NCI-H510A (cell line): ENCODE measurements at places on chromosomes 11 and 22.
A peak's percentile ranks its signal among the peaks of the same experiment; 100 is the strongest.

DNA sequence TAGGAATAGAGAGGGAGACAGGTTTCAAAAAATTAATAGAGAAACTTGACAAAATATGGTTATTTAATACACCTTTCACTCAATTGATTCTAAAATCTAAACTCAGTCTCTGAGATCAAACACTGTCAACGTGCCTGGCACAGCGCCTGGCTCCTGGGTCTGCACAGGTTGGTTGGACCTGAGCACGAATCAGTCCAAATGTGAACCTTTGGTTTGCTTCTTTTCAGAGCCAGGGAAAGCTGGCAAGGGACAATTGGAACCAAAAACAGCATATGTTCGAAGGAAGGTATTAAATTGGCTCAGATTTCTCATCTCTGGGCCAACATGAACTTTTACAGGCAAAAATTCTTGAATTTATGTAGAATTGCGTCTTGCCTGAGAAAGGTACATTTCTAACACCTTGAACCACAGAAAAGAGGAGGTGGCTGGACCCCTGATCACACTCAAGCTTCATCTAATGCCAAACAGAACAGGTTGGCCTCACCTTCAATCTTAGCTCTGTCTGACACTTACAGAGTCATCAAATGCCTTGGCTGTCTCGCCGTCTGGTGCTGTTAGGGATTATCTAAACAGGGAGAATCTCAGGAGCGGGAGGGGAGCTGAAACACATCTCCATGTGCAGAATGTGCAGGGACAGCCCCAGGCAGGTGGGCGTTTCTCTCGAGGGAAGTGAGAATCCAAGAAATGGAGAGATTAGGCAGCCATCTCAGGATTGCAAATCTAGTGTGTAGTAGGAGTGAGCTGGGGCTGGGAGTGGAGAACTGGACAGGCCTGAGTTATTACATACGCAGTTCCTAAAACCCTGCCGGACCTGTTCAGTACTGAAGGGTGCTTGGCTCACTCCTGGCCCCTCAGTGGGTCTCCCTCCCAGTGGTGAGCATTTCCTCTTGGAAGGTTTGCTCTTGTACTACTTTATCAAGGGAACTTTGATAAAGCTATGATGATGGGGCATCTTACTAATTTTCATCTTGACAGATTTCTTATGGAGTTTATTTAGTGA lies 442.2 kb upstream of the B3GAT1 start:
- DNase-seq, result no peak

GRCh38 chr11:36093548-36093947 lies 149.7 kb downstream of the LDLRAD3 start:
- DNase-seq, result no peak

DNA sequence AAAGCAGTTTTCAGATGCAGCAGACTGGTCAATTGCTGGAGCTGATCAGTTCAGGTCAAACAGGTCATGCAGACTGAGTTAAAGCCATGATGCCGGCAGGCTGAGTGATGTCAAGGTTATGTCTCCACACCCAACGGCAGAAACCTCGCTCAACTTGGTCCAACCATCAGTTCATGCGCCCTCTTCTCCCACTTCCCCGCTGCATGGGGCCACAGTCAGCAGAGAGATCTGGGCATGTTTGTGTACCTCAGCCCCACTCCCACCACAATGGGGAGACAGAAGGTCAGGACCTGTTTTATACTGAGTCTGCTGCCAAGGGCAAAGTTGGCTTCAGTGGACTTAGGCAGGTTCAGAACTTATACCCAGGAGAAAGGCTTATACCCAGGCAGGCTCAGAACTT lies 118.7 kb downstream of the TRIM29 start:
- DNase-seq, result no peak

DNA sequence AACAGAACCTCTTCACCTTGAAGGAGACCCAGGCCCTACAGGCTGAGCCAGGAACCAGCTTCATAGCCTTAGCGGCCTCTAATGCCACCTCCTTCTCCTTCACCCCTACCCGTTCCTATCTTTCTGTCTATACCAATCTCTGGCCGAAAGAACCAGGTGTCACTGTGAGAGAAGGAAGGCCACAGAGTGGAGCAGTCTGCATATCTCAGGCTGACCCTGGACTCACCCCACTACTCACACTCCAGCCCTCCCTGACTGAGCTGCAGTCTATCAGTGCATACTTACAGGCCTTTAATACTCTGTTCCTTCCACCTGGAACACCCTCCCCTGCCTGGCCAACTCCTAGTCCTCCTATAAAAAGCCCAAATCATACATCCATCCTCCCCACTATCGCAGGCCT lies 32.7 kb downstream of the ARAP1 start:
- no peak for DNase-seq

DNA sequence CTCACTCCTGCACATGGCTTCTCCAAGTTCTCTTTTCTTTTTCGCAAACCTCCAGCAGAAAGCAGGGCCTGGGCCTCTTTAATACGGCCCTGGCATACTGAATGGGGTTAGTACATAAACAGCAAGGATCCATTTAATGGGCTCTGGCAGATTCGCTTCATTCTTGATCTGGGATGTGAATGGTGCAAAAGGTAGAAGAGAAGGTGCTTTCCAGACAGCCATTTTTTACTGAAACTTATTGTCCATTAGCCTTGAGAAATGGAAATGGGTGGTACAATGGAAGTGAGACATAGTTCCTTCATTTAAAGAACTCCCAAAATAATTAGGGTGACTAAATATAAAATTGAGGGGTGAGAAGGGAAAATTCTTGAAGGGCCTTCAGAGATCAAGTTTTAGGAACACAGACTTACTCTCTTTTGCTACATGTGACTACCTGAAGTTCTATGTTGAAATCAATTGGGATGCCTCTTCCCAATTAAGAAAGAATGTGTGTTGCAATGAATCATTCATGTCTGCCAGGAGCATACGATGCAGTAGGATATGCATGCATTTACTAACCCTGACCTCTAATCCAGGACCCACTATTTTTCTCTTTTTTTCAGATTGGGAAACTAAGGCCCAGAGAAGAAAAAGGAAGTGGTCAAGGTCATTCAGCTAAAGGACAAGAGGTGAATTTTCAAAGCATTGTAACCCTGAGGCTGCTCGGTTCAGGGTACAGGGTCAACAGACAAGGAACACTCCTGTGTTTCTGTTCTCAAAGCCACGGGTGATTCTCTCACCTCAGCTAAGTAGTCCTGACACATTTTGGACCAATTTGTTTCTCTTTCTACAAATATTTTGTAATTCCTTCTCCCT lies 144.1 kb downstream of the BBOX1 start:
- no peak for DNase-seq

- no peak for DNase-seq
Measured at GRCh38 chr22:46114518-46115387, 35.6 kb upstream of the PPARA start.

DNA sequence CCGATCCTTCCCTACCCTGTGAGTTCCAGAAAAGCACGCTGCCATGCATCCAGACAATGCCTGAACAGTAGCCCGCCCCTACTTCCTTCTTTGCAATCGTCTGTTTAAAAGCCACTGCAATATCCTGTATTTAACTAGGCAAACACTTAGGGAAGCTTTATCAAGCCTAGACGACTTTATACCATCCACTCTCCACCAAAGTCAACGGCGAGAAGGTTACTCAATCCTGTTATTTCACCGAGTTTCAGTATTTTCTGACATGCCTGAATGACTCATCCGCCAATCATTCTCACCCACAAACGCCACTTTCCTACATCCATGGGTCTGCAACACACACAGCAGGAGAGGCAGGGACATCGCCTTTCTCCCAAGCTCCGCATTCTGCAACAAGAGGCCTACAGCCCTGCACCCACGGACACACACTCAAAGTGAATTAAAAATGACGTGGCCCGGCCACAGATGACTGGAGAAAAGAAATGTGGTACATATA lies 9.3 kb downstream of the CELSR1 start:
- peak; percentile 17 for DNase-seq
